Amygdala (tissue), 56 donors: ENCODE measurements at places on chromosomes 13 and 19.

GRCh38 chr13:73778242-73778864 is 355.9 kb downstream of the KLF12 start:
- DNase-seq, result no peak

DNA sequence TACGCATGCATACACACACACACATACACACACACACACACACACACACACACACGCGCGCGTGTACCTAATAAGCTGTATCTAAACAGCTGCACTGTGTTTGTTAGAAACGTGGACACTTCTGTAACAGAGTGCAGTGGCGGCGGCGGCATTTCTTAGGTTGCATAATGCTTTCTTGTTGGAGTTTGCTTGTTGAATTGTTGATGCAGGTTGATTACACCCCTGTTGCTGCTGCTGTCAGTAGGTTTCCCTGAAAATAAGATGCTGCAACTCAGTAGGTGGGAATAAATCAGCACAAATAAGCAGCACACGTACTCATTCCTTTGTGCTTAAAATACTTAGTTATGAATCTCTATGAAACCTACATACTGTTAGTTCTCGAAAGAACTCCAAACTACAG is 479.2 kb downstream of the LIG4 start:
- no peak for DNase-seq

- DNase-seq, result no peak
These were observed 431.8 kb upstream of the SGCG start for GRCh38 chr13:22748866-22749577.

GRCh38 chr19:6459262-6460098 is at the start of gene SLC25A23:
Gene SLC25A23, minus strand, starts transcription at chr19:6459792. Its CDS starts 164 bp downstream, at chr19:6459628.
- DNase-seq, result peak; percentile 77

DNA sequence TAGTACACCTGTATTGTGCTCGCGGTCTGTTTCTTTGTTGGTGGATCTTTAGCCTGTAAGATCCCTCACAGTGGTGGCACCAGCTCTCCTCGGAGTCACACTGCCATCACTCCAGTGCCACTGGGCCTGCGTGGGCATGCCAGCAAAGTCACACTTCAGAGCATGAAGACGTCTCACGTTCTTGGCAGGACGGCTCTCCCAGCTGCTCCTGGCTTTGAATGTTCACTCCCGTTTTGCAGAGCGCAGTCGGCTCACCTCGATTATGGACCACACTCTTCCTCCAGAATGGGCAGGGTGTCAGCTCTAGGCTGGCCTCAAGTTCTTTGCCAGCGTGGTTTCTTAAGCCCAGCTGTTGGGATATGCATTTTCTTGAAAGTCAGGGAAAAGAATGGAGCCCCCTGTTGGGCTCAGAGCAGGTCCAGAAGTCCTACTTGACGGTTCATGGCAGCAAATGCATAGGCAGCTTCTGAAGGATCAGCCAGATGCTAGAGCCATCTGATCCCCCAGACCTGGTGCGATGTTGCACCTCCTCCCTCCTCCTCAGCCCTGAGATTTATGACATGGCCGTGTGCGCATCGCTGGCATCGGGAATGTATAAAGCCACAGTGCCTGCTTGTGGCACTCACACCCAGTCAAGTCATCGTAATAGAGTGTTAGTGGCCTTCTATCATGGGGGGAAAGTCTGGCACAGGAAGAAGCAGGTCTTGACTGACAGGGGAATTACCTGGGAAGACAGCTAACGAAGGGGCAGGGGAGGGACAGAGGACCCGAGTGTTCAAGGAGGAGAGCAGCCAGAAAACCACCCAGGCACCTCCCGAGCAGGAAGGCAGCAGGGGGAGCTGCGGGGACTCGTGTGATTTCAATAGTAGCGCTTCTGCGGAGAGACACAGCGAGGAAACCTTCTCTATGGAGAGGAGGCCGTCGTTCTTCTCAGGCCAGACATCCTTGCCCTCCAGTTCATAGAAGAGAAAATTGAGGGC is 40.2 kb upstream of the NPAS1 start:
- no peak for DNase-seq

- DNase-seq, result no peak
These were observed 105.4 kb downstream of the WDFY2 start for GRCh38 chr13:51689663-51689996.

DNA sequence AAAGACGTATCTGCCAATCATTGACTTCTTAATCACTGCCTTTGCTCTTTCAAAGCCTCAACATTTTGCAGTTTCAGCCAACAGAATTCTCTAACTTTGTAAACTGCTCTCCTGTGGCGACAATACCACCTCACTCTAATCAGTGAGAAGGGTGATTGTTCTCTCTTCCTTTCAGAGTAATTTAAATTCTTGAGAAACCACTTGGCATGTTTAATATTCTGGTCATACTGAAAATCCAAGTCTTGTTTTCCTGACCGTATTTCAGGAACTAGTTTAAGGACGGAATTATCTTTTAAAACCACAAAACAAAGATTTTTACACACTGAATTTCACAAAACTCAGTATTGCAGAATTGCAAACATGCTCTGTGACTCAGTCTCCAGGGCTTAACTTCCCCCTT is 5.2 kb upstream of the CDC16 start:
- no peak for DNase-seq

- no peak for DNase-seq
These were observed 1.2 kb upstream of the DPY19L3 start for GRCh38 chr19:32404213-32404932.

GRCh38 chr13:39915418-39915817 is 260.0 kb downstream of the COG6 start:
- DNase-seq, result no peak

GRCh38 chr13:74171641-74172040 is 37.4 kb upstream of the KLF12 start:
- DNase-seq, result no peak

- no peak for DNase-seq
These were observed 2.1 kb upstream of the ERFL start for GRCh38 chr19:41930322-41930722.

DNA sequence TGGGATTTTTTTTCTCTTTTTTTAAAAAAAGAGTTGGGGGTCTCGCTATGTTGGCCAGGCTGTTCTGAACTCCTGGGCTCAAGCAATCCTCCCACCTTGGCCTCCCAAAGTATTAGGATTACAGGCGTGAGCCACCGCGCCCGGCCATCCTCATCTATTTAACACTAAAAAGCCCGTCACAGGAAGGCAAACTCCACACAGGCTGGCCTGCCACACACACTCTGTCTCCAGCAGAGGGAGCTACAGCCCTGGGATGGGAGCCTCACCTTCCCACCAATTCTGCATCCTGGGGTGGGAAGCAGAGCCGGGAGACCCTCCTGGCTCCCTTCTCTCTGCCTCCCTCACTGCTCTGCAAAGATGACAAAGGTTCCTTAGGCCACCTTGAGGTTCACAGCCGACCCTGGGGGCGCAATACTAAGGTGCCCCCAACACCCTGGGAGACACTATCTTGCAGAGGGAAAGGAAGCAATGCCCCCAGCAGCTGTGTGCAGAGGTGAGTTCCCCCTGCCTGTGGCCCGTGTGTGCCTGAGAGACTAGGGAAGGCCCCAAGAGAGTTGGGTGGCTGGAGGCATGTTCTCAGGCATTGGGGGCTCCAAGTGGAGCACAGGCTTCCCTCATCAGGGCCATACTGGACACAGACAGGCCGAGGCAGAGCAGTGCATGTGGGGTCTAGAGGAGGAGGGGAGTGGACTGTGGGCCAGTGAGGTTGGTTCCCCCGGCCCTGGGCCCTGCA is 27.4 kb upstream of the TIMM44 start:
- no peak for DNase-seq

GRCh38 chr13:50627111-50627510 is 216.4 kb downstream of the DLEU7 start:
- DNase-seq, result no peak
